Stimulated activated CD4-positive, alpha-beta T cell treated with anti-CD3 and anti-CD28 coated beads, Interleukin-15, amount 100 ng/mL, for 1 hour (primary cell): ENCODE measurements at places on chromosomes 7 and 10.

DNA sequence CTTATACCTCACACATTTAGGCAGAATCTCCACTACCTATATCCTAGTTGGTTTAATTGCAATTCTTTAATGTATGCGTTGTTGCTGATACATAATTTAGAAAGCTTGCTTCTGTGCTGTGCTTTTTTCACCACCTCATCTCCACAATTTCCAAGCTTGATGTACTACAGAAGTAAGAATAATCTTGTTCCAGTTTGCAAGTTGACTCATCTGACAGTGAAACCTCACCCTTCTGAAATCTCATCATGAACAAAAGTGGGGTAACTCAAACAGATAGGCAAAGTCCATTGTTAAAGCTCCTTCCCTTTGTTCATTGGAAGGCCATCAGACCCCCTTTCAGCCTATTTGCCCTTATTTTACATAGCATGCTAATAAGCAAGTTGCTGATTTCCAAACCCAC, 13.6 kb downstream of the EIF4EBP2 start:
- no peak for DNase-seq

DNA sequence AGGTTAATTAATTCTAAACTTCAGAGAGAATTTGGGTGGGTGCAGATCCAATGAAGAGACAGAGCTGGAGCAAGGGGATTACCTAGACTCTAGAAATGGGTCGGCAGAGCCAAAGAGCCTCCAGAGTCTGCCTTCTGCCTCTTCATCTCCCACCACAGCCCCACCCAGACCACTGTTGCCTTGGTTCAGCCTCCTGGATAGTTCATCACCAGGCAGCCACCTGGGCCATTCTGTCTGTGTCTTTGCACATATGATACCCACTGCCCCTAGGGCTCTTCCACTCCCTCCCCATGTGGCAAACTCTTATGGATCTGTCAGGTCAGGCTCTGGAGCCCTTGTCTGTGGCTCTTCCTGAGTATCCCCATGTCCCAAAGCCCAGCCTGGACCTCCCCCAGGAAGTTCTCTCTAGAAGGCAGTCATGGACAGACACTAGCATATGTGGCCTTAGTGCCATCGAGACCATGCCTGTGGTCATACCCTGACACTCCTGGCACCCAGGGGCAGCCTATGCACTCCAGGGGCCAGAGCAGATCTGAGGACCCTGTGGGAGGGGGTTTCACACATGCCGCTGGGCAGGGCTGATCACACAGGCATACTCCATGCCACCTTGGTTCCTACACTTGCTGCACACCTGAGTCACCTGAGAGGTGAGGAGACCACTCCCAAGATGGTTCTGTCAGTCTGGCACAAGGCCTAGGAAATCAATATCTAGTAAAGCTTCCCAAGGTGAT, 41.6 kb downstream of the FRMPD2 start:
- no peak for DNase-seq

DNA sequence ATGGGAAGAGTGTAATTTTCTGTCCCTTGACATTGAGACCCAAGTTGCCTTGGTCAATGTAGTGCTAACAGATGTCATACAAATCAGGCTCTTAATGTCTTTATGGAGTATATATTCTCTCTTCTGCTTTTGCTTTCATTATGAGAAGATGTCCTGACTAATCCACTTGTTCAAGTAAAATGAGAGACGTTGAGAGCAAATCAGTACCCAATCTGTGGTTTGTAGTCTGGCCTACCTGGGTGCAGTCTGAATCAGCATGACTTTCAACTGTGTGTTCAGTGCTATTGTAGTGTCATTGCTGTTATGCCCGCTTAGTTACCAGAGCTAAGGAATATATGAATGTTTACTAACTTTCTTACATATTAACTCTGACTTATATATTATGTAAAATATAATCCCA, 612.4 kb downstream of the ANKRD7 start:
- DNase-seq = no peak

DNA sequence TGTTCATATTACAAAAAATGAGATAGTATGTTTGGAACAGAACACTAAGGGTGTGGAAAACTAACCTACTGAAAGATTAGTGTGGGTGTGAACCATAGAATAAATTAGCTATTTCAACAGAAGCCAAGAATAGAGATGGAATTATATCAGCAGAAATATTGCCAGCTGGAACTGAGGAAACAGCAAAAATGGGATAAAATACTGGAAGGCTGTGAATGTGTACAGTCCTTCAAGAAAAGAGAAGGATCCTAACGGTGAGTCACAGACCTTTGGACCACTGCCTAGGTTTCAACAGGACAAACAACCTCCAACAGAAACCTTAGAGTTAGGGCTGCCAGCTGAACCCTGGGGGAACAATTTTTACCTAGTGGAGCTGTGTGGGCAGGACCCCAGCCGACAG, 395.0 kb downstream of the ZWINT start:
- no peak for DNase-seq

DNA sequence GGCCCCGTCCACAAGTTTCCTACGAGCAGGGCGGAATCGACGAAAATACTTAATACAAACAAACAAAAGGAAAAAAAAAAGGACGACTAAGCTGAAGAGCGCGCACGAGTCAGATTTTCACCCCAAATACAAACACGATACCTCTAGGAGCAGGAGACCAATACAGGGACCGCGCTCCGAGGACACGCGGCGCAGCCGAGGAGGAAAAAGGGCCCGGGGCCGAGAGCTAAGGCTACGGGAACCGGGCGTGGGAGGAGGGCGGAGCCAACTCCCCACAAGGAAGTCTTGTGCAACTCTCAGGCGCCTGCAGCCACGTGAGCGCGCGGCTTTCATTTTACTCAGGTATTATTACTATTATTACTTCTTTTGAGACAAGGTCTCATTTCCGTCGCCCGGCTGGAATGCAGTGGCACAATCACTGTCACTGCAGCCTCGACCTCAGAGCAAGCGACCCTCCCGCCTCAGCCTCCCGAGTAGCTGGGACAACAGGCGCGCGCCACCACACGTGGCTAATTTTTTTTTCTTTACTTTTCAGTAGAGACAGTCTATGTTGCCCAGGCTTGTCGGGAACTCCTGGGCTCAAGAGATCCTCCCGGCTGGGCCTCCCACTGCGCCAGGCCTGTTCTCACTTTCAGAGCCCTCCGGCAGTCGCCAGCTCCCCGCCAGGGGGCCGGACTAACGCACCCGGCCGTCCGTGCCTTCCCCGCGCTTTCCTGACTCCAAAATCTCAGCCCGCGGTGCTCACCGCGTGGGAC, 1.2 kb downstream of the HNRNPF start:
- peak; percentile 61 for DNase-seq

GRCh38 chr10:14016011-14016536, 314.6 kb downstream of the FRMD4A start:
- DNase-seq = no peak

DNA sequence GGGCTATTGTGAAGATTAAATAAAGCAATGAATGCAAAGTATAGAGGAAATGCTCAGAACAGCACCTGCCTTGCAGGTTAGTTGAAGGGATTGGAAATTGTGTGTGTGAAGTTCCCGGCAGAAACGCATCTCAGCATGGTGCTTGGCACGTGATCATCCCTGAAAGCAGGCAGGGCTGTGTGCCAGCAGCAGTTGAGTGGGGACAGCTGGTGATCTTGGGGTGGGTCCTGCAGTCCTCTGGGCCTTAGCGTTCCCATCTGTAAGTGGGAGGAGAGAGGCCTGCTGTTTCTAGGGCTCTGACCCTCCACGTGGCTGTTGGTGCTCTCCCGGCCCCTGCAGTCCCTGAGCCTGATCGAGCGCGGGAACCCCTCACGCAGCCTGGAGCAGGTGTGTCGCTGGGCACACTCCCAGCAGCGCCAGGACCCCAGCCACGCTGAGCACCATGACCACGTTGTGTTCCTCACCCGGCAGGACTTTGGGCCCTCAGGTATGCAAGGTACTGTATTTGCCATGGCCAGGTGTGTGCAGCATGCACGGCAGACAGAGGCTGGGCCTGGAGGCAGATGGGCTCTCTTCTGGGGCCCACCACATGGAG, 55.3 kb downstream of the TBATA start:
- DNase-seq = no peak
